ENCODE measurements at places on chromosomes 1 and 21.

DNA sequence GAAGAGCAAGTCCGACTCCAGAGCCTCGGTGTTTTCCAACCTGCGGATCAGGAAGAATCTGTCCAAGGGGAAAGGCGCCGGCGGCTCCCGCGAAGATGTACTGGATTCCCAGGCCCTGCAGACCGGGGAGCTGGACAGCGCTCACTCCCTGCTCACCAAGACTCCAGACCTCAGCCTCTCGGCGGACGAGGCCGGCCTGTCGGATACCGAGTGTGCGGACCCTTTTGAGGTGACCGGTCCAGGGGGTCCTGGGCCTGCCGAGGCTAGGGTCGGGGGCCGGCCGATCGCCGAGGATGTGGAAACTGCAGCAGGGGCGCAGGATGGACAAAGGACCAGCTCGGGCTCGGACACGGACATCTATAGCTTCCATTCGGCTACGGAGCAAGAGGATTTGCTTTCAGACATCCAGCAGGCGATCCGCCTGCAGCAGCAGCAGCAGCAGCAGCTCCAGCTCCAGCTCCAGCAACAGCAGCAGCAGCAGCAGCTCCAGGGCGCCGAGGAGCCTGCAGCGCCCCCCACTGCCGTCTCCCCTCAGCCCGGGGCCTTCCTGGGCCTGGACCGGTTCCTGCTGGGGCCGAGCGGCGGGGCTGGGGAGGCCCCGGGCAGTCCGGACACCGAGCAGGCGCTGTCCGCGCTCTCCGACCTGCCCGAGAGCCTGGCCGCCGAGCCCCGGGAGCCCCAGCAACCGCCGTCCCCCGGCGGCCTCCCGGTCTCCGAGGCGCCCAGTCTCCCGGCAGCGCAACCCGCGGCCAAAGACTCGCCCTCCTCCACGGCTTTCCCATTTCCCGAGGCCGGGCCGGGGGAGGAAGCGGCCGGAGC lies 827 bp downstream of the FMN2 start:
- DNase-seq, result no peak

GRCh38 chr1:222792744-222793143 lies 22.1 kb upstream of the DISP1 start:
- no peak for DNase-seq

DNA sequence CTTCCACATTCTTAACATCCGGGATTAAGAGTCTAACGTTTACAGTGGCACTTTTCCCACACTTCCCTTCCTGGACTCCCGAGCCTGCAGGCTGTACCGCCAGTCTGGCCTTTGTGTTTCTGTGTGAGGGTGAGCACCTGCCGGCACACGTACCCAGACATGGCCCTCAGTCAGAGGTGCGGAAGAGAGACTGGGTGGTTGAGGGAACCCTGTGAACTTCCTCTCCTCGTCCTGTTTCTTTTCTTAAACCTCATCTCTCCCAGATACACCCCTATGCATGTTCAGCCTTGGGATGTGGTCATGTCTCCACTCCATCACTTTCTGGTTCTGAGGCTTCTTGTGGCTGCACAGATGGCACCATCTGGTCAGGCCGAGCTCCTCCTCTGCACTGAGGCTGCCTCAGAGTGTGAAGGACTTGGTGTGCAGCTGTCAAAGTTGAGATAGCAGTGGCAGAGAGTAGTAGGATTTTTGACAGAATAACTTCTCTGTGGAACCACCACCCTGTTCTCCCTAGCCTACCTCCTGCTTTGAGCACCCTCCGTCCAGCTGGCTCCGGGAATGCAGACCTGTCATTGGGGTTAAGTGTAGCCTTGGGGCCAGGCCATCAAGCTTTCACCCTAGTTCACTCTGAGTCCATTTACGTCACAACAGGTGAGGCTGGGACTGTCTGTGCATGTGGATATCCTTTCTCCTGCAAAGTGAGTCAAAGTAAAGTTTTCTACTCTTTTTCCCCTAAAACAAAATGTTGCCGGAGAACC lies 31.4 kb downstream of the VASH2 start:
- no peak for DNase-seq

- DNase-seq, result no peak
Observed at GRCh38 chr1:2506007-2506860, 20.2 kb downstream of the PANK4 start.

DNA sequence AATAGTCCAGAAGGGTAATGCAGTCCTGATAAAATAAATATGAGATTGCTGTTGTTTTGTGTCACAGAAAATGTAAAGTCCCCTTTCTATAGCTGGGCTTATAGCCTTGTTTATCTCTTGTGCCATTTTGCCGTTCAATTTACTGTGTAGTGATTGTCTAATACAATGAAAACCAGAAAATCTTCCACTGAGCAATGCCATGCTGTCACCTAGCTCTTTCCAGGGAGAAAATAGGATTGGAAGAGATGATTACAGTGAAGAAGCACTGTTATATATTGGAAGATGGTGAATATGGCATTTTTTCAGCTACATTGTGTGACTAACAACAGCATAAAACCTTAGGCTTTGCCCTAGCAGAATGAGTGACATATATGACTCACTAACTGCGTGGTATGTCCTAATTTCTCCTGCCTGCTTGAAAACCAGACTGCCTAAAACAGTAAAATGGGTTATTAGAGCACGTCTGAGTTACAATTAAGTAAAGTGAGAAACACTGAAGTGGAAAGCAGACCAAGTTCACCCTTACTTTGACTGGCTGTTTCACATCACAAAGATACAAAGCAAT lies 332.4 kb upstream of the ZP4 start:
- no peak for DNase-seq

DNA sequence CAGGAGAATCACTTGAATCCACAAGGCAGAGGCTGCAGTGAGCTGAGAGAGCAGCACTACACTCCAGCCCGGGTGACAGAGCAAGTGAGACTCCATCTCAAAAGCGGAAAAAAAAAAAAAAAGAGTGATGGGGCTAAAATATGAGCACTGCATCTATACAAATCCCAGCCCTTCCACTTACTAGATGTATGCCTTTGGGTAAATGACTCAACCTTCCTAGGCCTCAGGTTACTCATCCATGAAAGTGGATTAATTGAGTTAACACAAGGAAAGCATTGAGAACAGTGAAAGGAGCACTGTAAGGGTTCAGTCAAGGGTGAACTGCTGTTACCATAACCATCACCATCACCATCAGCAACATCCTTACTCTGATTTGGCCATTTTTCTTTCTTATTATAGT lies 226.4 kb upstream of the C8B start:
- DNase-seq, result no peak

DNA sequence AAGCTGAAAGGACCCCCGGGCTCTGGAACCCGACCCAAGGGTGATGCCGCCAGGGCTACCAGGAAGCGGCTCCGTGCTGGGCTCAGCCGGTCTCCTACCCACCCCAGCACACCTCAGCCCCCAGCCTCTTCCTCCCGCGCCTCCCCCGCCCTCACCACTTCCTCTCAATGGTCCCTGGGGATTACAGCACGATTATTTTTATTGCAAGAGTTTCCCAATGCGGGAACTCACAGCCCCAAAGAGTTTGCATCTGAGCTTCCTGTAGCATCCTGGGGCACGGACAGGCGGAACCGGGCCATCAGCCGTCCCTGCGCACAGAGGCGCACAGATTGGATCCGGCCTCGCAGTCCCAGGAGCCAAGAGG lies 8.7 kb upstream of the SLX9 start:
- no peak for DNase-seq

GRCh38 chr1:94379615-94380014 lies 38.6 kb upstream of the ABCD3 start:
- DNase-seq, result no peak

GRCh38 chr1:53754484-53755312 lies 15.7 kb upstream of the GLIS1 start:
- DNase-seq, result no peak

DNA sequence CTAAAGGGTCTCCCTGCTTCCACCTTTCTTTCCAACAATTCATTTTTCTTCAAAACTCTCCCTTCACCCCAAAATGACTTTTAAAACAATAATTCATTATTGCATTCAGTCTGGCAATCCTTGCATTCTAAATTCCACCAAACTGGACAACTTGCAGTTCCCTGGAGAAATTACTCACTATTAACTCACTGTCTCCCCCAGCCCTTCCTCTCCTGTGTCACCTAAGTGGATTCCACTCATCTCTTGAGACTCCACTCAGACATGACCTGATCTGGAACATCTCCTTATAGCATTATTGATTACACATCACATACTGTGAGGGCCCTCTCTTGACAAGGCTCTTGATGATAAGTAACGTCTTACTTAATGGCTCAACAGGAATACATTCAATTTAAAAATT lies 257.1 kb downstream of the BRINP2 start:
- DNase-seq, result no peak

GRCh38 chr1:94903280-94904009 lies 23.5 kb downstream of the CNN3 start:
- no peak for DNase-seq

DNA sequence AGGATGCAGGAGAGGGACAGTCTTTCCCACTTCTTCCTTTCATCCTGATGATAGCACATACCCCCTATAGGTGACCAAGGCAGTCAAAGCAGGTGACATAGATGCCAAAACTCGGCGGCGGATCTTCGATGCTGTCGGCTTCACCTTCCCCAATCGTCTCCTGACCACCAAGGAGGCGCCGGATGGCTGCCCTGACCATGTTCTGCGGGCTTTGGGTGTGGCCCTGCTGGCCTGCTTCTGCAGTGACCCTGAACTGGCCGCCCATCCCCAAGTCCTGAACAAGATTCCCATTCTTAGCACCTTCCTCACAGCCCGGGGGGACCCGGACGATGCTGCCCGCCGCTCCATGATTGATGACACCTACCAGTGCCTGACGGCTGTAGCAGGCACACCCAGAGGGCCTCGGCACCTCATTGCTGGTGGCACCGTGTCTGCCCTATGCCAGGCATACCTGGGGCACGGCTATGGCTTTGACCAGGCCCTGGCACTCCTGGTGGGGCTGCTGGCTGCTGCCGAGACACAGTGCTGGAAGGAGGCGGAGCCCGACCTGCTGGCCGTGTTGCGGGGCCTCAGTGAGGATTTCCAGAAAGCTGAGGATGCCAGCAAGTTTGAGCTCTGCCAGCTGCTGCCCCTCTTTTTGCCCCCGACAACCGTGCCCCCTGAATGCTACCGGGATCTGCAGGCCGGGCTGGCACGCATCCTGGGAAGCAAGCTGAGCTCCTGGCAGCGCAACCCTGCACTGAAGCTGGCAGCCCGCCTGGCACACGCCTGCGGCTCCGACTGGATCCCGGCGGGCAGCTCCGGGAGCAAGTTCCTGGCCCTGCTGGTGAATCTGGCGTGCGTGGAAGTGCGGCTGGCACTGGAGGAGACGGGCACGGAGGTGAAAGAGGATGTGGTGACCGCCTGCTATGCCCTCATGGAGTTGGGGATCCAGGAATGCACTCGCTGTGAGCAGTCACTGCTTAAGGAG lies 2.9 kb downstream of the NCDN start:
- no peak for DNase-seq

- no peak for DNase-seq
Observed at GRCh38 chr21:38263493-38263892, 6.7 kb downstream of the KCNJ15 start.

- no peak for DNase-seq
Observed at GRCh38 chr21:32299695-32300094, 1.0 kb downstream of the MRAP start.

- DNase-seq, result no peak
Observed at GRCh38 chr1:147777694-147778093, 17.3 kb upstream of the GJA5 start.

GRCh38 chr1:183227422-183228346 lies 41.6 kb downstream of the LAMC2 start:
- DNase-seq, result no peak

DNA sequence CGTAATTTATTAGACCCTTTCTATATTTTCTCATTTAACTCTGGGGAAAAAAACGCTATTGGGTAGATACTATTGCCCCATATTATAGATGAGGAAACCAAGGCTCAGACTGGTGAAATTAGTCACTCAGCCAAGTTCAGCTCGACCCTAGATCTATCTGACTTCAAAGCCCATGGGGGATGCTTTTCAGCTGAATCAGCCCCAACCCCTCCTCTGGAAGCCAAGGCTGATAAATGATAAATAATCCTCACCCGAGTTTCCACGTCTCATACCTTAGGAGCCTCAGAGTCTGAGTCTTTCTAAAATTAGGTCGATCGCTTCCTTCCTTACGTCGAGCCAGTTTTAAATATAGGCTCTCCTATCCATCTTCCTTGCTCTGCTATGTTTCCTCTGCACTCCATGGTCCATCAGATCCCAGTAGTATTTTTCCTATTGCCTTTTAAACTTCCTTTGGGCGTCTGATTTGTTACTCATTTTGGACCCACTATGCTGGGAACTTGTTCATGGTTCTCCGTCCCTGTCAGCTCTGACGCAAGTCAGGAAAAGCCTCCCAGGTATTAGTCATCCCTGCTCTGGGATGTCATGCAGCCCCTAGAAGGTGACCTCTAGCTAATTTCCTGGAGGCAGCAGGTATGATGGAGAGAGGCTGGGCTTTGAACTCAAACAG lies 122.8 kb downstream of the PLPP3 start:
- DNase-seq, result no peak

GRCh38 chr1:227921461-227922185 lies 26.1 kb downstream of the WNT9A start:
- no peak for DNase-seq

- DNase-seq, result no peak
Observed at GRCh38 chr1:203589595-203589994, 37.0 kb upstream of the ATP2B4 start.

DNA sequence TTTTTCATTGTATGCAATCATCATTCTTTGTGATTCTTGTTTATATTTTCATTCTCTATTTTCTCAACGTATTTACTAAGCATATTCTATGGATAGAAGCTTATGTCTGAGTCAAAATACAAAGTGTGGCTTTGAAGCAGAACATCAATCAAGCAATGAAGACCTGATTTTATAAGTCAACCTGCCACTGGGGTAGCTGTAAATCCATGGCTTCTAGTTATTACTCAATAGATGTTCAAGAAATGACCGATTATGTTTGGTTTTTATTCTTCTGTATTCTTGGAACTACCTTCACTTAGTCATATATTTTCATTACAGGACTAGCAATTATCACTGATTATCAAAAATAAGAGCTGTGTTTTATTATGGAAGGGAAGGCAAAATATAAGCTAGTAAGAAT lies 20.5 kb upstream of the PTGS2 start:
- no peak for DNase-seq

GRCh38 chr1:160709715-160710114 lies 1.9 kb downstream of the CD48 start:
- DNase-seq, result no peak

DNA sequence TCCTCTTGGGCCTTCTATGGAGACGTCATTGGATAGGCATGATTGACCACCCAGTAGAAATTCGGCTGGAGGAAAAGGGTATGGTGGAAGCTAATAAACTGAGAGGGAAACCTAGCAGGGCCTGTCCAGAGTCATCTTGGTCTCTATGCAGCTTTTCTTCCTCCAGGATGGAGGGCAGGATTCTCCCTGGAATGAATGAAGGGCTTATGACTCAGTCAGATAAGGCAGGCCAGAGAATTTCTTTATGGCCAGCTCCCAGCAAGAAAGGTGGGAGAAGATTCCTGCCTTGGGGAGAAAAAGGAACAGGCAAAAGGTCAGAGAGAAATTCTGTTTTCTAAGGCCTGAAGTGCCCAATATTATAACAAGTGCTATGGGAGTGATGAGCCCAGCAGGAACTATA lies 17.1 kb downstream of the FBLIM1 start:
- DNase-seq, result no peak

GRCh38 chr1:119541389-119541788 lies 34.4 kb downstream of the HSD3B1 start:
- DNase-seq, result no peak

- no peak for DNase-seq
Observed at GRCh38 chr21:41250519-41250918, 66.1 kb upstream of the FAM3B start.
